Esophagus squamous epithelium (tissue), 5 donors: ENCODE measurements at places on chromosomes 2 and 18.

DNA sequence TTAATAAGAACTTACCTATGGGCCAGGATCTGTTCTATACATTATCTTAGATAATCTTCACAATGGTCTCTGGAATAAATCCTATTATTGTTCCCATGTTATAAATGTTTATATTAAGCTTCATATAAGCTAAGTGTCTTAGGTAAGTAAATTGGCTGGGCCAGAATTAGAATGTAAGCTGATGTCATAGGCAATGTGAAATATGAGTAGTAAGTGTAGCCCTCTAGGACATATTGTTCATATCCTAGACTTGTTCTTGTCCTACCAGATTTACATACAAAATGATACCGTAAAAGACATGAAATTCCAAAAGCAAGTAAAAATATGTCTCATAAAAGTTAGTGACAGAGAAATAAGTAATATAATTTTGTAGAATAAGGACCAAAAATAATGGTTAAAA, 89.9 kb downstream of the CDH19 start:
- no peak for DNase-seq

- no peak for DNase-seq
These were observed 200.8 kb upstream of the AGAP1 start for GRCh38 chr2:235293061-235293460.

- no peak for DNase-seq
These were observed 323.1 kb downstream of the CTNNA2 start for GRCh38 chr2:79835911-79836310.

- no peak for DNase-seq
These were observed 355.9 kb downstream of the PIK3C3 start for GRCh38 chr18:42310956-42311355.

DNA sequence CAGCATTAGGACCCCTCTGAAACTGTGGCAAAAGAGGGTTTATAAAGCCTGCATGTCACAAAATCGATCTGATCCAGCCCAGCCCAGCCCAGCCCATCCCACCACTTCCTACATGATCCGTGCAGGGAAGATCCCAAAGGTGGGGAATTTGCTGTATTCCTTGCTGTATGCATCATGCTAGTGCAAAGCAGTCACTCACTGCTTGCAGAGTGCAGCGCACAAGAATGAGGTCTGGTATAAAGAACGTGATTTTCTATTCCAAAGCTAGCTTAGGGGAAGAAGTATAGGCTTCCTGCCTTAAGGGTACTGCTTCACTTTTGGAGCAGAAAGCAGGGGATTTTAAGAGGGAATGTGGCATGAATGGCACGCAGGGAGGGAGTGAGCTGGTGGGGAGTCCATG, 18.9 kb upstream of the SERPINB11 start:
- DNase-seq: no peak

DNA sequence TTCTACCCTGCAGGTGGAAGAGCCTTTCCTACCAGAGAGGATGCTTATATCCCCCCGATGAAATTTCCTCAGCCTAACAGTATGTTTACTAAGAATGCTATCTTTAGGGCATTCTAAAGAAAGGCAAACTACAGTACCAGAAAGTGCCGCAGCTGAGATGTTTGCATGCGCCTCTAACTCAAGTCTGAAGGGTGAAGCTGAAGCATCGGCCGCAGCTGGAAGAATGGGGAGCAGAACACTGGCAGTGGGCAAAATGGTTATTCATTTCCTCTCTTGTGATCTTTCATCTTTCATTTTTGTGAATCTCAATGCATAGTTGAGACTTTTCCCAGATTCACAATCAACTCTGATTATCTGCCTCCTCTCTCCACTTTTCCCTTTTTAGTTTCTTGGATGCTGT, 648.2 kb upstream of the ZEB2 start:
- DNase-seq: no peak

GRCh38 chr18:11035814-11036495, 113.4 kb downstream of the PIEZO2 start:
- no peak for DNase-seq

DNA sequence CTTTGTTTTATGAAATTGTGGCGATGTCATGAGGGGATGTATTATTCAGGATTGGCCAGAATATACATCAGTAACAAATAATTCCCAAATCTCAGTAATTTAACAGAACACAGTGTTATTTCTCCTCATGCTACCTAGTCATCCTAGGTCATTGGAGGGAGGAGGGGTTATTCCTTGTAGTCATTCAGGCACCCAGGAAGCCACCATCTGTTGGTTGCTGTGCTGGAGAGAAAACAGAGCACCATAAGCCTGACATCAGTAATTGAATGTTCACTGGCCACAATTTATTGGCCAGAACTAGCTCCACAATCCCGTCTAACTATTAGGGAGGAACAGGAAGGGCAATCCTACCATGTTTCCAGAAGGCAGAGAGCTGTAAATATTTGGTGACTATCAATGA, 303.5 kb upstream of the CELF4 start:
- DNase-seq: no peak

DNA sequence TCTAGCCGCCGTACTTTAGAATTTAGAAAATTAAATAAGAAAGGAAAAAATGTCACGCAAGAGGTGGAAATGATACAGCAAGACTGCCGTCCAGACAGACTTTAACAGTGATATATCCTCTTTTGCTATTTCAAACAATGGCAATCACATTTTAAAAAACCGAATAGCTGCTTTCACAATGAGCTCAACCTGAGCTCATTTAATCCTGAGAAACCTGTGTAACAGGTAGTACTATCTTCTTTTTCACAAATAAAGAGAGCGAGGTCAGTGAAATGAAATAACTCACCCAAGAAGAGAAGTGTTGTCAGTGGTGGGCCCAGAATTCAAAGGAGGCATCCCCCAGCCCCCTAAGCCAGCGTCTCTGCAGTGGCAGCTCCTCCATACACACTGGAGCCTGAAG, 60.7 kb upstream of the DAPL1 start:
- no peak for DNase-seq

- no peak for DNase-seq
These were observed 51.4 kb downstream of the TRAPPC12 start for GRCh38 chr2:3430740-3431490.

DNA sequence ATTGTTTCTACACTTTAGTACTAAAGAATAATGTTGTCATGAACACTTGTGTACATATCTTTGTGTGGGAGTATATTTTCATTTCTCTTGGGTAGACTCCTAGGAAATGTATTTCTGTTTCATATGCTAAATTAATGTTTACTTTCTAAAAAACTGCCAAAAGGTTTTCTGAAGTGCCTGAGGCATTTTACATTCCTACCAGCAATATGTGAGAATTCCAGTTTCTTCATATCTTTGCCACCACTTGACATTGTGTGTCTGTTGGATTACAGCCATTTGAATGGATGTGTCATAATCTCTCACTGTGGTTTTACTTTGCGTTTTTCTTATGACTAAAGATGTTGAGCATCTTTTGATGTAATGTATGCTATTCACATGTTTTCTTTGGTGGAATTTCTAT, 428.2 kb upstream of the KCNH7 start:
- DNase-seq: no peak
